ENCODE measurements at places on chromosomes 7 and 10.

- no peak for DNase-seq
These were observed 78.5 kb upstream of the PPIF start for GRCh38 chr10:79268742-79269141.

DNA sequence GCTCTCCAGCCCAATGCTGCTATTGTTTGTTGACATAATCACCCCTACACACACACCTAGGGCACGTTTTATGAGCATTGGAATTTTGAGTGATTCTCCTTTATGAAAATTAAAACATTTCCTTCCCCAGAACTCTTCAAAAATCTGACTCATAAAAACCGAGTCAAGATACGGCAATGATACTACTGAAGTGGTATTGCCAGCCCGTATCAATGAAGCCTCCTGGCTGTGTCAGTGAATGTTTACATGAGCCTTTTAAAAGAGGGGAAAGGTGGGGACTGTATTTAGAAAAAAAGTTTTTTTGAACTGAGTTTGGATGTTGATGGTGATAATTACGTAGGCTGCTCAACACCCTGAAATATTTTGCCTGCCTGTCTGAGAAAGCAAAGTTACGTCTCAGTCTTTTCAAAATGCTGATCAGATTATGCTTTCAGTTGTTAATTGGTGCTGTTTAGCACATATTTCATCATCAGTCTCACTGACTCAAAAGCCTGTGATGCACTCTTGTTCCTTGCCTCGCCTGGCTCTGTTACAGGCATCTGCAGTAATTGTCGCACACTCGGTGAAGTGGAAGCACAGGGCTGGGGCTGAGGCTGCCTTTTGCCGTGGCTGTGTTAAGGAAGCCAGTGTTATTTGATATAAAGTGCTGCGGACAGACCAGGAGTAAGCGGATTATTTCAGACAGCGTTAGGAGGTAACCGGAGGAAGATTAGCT is 157.4 kb upstream of the TCF7L2 start:
- DNase-seq: peak; percentile 35

DNA sequence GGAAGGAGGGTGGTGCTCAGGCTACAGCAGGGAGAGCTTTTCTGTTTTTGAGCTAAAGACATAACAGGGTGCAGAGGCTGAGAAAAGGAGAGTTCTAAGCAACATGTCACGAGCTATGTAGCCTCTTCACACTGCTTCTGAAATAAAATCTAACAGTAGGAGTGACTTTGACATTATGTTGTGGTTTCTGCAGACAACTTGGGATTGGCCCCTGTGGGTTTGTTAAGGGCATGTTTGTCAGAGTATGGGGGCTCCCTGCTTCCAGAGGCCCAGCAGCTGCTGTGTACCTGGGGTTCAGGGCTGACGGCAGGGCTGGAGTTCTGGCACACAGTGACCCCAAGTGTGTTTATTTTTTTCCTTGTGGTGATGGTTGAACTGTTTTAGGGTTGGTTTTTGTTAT is 24.7 kb downstream of the MMRN2 start:
- DNase-seq: no peak

DNA sequence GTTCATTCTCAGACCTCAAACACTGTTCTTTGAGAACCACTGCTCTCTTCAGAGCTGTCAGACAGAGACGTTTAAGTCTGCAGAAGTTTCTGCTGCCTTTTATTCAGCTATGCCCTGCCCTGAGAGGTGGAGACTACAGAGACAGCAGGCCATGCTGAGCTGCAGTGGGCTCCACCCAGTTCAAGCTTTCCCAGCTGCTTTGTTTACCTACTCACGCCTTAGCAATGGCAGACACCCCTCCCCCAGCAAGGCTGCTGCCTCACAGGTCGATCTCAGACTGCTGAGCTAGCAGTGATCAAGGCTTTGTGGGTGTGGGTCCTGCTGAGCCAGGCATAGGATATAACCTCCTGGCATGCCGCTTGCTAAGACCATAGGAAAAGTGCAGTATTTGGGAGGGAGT is 80.5 kb upstream of the CYP2C9 start:
- DNase-seq: no peak

DNA sequence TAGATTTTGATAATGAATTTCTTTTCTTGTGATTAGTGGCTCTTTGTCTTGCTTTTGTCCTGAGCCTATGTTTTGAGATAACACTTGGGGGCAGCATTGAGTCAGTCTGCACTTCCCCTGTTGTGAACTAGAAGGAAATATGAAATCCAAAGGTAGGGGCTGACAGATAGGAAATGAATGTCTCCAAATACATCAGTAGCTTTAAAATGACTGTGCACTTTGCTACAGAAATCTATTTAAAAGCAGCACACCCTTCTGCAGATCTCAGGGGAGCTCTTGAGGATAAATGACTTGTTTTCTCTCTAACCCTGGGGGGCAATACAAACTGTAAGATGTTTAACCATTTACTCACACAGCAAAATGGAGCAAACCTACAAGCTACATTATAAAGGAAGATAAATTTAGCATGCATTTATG is 176.0 kb upstream of the MYO3A start:
- DNase-seq: peak; percentile 77

All from NCI-H1105 treated with DMSO at 0.1 percent for 48 hours (cell line).